Neural progenitor cell (in vitro differentiated cells): ENCODE measurements at places on chromosomes 1 and 21.

DNA sequence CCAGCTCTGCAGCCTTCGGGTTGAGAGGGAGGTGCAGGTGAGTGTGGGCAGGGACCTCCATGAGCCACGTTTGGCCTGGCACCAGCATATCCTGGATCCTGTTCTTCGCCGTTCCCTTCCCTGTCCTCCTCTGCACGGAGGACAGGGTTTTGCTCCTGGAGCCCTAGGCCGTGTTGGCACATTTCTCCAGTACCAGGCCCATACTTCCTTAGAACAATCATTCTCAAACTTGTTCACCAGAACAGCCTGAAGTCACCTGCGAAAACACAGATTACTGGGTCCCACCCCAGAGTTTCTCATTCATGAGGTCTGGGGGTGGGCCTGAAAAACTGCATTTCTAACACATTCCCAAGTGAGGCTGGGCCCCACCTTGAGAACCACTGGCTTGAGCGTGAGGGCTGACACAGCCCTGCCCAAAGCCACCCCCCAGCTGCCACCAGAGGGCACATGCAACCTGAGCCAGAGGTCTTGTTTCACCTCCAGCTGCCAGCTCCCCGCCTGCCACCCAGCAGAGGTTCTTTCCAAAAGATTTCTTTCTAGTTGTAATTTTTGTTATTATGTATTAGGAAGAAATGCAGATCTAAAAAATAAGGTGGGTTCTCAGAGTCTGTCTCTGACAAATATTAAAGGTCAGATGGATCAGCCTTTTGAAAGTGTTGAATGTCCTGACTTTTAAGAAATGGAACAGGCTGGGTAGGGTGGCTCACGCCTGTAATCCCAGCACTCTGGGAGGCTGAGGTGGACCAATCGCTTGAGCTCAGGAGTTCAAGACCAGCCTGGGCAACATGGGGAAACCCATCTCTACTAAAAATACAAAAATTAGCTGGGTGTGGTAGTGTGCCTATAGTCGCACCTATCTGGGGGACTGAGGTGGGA, 39.6 kb upstream of the LDLRAP1 start:
- DNase-seq = peak; percentile 71

GRCh38 chr1:95583661-95584210, 349.7 kb downstream of the RWDD3 start:
- DNase-seq = peak; percentile 25

DNA sequence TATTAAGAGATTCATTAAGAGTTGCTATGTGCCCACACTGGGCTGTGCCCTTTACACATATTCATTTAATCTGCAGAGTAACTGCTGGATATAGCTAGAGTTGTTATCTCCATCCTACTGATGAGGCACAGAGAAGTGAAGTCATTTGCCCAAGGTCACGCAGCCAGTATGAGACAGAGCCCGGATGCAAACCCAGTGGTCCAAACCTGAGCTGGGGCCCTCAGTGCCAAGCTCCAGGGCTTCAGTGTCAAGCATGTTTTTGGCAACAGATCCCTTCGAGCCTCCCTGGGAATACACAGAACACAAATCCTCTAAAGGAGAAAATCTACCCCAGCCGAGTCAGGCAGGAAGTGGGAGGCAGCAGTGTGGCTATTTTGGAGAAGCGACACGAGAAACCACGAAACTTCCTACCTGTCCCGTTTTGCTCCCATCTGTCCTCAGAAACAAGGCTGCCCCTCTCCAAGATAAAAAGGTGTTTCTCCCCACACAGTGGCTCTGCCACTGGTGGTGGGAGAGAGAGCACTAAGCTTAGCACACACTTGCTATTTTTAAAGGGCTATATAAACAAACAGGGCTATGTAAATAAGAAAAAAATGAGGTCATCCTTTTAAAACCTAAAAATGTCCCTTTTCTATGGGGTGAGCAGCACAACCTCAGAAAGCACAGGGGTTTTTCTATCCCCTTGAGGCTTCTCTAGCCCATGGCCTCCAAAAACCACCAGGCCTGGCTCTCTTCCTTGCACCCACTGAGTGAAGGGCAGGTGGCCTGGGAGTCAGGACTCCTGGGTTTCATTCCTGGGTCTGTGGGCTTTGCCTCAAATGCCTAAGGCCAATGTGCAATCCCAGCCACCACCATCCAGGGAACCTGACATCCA, 138.6 kb upstream of the EDN2 start:
- no peak for DNase-seq

- no peak for DNase-seq
Observed at GRCh38 chr1:154801234-154802011, 68.7 kb downstream of the KCNN3 start.

DNA sequence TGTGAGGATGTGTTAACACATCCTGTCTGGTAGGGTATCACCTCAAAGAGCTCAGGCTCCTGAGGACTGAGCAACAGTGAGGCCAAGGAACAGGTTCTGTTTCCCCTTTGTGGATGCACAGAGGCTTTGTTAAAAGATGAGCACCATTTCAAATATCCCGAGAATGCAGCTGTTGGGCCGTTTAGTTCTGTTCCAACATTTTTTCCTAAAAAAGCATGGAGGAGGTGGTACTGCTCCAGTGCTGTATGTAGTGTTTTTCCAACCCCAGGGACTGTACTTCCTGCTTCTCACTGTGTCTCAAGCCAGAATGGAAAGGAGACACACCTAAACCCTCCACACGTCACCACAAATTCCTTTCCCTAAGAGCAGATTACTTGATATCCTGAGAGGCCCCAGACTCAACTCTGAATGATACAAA, 53.8 kb upstream of the BCL10 start:
- DNase-seq = no peak

GRCh38 chr1:145805057-145805456, 18.8 kb downstream of the RNF115 start:
- DNase-seq = no peak

DNA sequence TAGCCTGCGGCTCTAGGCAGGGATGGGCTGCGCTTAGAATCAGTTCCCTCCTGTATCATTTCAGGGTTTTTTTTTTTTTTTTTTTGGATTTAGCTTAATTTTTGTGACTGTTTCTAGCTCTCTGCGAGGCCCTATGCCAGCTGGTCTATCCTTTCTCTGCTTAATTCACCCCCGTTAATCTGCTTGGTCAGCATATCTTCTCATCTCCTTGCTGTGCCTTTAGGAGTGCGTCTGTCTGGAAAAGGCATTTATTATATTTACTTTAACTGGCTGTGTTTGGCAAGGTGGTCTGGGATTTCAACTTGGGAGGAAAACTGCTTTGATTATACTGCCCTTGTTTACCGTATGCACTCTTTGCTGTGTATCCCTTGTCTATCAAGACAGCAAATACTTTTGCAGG, 184.8 kb upstream of the KIAA0040 start:
- no peak for DNase-seq

DNA sequence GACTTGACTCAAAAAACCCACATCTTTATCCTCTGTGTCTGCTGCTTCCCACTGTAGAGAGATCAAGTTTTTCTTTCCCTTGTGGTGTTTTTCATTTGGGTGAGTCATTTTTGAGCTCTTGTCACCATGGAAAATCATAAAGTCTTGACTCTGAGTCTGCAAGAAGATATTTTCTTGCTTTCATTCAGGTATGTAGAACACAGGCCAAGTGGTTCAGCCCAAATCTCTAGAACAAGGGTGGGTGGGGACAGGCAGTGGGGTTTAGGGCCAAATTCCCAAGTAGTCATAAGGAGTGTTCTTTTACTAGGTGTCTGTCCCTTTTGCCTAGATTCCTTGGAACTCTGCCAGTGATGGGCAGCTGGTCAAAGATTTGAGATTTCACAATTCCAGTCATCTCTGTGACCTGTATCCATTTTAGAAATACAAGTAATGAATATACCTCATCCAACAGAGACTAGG, 21.5 kb upstream of the ARHGAP29 start:
- DNase-seq = no peak

DNA sequence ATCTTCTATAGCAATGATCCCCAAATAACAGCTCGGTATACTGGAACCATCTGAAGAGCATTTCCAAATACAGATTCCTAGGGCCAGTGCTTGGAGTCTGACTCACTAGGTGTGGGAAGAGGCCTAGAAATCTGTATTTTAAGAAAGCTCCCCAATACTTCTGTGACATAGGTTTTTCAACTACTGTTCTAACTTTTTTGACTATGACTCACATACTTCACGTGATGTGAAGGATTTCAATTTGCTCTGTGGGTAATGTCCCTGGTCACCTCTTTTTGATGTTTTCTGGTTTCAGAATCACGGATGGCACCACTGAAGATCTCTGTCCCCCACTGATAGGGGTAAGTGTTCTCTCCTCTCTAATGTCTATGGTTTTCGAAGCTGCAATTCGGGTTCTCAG, 11.0 kb downstream of the ORC1 start:
- no peak for DNase-seq

DNA sequence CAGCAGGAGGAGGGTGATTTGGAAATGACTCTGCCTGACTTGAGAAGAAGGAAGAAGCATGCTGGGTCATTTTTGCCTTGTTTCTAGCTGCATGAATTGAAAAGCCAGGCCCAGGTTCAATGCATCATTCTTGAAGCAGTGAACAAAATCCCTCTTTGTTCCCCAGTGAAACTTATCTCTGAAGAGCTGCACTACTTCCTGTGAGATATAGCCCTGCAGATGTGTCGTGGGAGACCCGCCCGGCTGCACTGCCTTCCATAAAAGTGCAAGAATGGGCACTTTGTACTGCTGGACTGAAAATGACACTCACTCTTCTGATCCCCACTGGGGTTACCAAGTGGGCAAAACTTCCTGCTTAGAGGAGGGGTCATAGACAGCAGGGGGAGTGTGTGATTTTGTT, 249.2 kb upstream of the NFIA start:
- no peak for DNase-seq

DNA sequence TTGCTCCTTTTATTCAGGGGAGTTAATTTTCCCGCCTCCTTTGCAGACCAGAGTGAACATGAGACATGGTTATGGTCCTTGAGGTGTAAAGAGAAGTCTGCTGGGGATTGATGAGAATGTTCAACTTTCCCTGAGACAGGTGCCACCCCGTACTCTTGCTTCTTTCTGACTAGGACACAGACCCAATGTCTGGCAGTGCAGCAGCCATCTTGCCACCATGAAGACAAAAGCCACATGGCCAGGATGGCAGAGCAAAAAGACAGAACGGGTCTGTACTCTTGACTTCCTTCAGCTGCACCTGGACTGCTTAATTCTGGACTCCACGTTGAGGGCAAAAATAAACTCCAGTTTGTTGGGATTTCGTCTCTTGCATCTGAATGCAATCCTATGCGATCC, 54.1 kb downstream of the KLHDC7A start:
- no peak for DNase-seq

- DNase-seq = no peak
Observed at GRCh38 chr1:212234431-212235395, 50.5 kb upstream of the PPP2R5A start.

- no peak for DNase-seq
Observed at GRCh38 chr1:6476483-6476882, 10.5 kb upstream of the TNFRSF25 start.

DNA sequence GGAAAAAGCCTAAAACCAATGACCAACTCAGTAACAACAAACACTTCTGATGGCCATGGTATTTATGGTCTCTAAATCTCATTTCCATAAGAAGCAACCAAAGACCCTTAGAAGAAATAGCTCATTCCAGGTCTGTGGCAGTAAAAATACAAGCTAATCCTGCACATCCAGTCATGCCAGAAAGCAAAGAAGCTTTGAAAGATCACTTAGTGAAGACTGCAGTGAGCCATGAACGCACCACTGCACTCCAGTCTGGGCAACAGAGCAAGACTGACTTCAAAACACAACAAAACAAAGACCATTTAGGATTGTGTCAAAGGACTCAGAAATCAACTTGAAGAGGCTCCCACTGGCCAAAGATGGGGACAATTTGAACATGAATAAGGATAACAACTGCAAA, 18.4 kb upstream of the ELK4 start:
- peak; percentile 31 for DNase-seq

DNA sequence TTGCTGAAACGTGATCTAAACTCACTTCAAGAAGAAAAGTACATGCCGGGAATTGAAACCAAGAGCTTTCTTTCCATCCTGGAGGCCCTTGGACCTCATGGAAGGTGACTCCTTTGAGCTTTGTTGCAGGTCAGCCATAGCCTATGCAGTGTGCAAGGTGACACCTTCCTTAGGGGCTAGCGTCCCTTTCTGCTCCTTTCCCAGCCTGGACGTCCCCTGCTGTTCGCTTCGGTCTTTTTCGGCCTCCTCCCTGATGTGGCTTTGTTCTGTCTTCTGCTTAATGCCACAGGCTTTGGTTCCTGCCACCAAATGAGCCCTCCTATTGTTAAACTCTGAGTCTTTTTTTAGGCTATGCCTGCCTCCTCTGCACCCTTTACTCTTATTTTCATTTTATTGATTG, 308.8 kb downstream of the BRINP2 start:
- peak; percentile 64 for DNase-seq

DNA sequence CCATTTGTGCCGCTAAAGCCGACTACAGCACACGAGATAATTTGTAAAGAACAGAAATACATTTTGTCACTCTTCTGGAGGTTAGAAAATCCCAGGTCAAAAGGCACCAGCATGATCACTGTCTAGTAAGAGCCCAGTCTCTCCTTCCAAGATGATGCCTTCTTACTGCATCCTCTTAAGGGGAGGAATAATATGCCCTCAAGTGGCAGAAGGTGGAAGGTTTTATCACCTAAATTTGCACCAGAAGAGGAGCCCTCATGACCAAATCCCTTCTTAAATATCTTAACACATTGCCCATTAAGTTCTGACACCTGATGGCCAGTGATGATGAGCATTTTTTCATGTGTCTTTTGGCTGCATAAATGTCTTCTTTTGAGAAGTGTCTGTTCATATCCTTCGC, 326.7 kb upstream of the RGS18 start:
- DNase-seq = peak; percentile 41

GRCh38 chr1:993379-993995, 6.4 kb downstream of the HES4 start:
- DNase-seq = no peak

DNA sequence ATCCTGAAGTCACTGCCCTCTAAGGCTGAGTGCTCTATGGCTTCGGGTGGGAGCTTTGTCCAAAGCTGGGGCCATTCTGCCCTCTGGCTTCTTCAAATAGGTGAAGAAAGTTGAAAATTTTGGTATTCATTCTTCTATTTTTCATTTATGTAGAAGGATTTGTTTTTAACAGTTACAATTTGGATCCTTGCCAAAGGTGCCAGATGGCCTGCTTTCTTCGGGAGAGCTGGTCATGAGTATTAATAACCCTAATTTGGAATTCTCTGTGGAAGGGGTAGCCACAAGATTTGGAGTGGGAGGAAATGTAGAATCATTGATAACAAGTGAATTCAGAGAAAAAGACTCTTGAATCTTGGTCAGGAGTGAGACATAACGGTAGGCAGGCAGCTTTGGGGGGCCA, 370.4 kb upstream of the ST6GALNAC5 start:
- DNase-seq = no peak

DNA sequence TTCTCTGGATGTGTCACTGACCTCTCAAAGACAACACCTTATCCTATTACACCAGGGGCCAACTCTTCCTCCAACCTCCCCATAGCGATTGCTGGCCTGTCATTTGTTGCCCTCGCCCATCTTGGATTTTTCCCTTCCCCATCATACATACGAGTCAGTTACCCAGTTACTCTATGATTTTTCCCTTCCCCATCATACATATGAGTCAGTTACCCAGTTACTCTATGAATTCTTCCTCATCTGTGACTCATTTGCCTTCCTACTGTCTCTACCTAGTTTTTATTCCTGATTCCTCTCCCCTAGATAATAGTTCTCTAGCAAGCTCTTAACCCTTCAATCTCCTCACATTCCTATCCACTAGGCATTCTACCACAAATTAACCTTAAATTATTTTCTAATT, 178.8 kb downstream of the NR5A2 start:
- DNase-seq = no peak
